ENCODE measurements at places on chromosomes 5 and 9. TPM values are rescaled to one million over a fixed set of nuclear protein-coding genes. Genes with fewer than 3 reads are reported as not detected.

DNA sequence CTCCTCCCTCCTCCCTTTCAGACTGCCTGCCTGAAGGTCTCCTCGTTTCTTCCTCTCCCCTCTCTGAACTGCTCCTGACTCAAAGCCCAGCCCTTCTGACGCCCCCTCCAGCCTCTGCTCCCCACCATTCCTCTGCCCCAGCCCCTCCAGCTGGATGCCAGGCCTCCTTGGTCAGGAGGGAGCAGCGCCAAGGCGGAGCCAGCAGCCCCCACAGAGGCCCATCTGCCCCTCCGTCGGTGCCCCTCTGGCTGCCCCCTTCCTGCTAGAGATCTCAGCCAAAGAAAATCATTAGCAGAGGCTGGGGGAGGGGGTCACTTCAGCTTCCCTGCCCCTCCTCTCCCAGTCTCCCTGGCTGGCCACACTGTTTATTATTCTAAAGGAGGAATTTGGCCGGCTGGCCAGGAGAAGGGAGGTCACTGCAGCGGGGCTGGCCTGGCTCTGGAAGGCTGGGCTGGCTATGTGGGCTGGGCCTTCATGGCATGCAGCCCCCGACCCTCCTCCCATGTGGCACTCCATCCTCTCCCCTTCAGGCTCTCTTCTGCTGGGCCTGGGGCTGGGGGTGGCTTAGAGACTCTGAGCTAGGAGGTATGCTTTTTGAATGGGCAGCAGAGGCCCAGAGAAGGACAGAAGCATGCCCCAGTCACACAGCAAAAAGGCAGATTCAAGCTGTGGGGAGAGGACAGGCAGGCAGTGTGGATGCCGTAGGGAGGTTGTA lies 16.9 kb downstream of the PDGFRB start:
- DNase-seq, result peak; percentile 88

GRCh38 chr9:875119-875962 lies 33.8 kb downstream of the DMRT1 start:
- no peak for DNase-seq

DNA sequence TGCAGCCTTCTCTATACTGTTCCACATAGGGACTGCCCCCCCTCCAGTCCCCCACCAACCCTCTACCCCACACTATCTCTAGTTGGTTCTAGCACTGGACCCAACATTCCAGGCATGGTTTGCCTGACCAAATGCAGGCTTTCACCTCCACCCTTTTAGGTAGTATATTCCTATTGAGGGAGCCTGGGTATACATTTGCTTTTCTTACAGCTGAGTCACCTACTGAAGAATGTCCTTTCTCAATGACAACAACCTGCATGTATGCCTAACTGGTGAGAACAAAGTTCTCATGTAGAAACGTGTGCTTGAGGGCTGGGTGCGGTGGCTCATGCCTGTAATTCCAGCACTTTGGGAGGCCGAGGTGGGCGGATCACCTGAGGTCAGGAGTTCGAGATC lies 8.2 kb downstream of the TNIP1 start:
- no peak for DNase-seq

GRCh38 chr5:114360816-114361723 lies 800 bp upstream of the KCNN2 start:
- DNase-seq, result peak; percentile 77

GRCh38 chr9:129490583-129491486 lies 130.1 kb downstream of the C9orf50 start:
- DNase-seq, result no peak

DNA sequence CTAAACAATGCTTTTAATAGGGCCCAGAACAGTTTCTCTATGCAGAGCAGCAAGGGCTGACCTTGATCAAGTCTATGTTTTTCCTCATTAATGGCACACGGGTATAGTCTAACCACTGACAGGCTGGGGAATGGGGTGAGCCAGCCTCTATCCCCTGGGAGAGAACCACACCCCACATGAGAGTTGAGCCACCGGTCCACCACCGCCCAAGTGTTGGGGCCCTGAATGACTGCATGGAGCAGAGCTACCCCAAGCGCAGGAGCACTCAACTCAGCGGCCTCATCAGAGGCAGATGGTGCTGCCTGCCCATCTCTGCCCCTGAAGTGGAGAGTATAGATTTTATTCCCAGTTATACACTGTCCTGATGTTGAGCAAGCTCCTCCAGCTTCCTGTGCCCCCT lies 247.9 kb upstream of the IRX1 start:
- DNase-seq, result no peak

Gene LRRTM2
- total RNA-seq, result 0.09 TPM
